ENCODE measurements at places on chromosomes 13 and 19.
A peak's percentile ranks its signal among the peaks of the same experiment; 100 is the strongest.

- no peak for DNase-seq
Measured at GRCh38 chr13:95710313-95710712, 33.4 kb downstream of the DNAJC3 start.

GRCh38 chr13:114020750-114021463, 47.0 kb upstream of the C13orf46 start:
- DNase-seq, result no peak

GRCh38 chr13:100789481-100789880, 114.9 kb upstream of the TMTC4 start:
- DNase-seq, result no peak

DNA sequence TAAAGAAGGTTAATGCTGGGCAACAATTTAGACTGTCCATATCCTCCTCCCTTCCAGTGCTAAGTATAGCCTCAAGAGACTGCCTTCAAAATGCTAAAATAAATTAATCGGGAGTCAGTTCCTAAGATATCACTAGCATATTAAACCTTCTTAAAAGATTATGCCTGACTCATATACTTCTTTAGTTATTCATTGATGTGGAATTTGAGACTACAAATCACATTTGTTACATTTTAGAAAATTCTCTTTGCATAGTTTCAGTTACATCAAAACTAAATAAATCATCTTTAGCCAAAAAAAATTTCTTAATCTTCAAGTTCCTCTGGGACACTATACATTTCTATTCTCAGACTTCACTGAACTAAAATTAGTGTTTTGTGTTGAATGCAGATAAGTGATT, 769.1 kb downstream of the PCDH9 start:
- DNase-seq, result no peak

- no peak for DNase-seq
Measured at GRCh38 chr13:51833980-51834379, 11.0 kb downstream of the TMEM272 start.

GRCh38 chr13:57992416-57992815, 360.9 kb downstream of the PCDH17 start:
- DNase-seq, result no peak

GRCh38 chr19:7916103-7916954, 1.7 kb downstream of the TGFBR3L start:
- DNase-seq, result peak; percentile 68

DNA sequence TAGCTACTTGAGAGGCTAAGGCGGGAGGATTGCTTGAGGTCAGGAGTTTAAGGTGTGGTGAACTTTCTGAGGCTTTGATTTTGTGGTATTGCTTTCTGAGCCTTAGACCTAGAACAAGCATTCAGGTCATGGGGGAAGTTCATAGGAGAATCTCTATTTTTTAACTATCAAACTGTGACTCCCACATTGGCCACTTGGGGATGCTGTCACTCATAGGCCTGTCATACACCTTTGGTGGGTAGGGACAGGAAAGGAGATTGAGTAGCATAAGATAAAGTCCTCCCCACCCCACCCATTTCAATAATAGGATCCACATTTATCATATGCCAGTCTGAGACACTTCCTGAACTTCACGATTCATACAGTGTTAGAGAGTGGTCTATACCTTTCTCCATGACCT, 41.9 kb upstream of the PSG2 start:
- DNase-seq, result no peak

DNA sequence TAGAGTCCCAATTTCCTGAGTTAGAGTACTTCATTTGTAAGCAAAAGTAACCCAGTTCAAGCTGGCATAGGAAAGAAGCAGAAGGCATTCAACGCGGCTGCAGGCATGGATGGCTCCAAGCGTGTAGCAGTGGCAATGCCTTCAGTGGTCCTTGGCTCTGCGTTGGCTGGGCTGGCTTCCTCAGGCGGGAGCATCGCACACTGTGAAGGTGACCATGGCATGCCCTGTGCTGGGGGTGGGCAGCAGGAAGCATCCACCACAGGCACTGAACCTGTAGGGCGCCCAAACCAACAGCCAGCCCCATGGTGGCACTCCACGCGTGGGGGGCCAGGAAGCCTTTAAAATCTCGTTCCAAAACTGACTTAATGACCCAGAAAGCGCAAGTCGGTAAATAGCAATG, 53.6 kb upstream of the SPACA7 start:
- DNase-seq, result no peak

DNA sequence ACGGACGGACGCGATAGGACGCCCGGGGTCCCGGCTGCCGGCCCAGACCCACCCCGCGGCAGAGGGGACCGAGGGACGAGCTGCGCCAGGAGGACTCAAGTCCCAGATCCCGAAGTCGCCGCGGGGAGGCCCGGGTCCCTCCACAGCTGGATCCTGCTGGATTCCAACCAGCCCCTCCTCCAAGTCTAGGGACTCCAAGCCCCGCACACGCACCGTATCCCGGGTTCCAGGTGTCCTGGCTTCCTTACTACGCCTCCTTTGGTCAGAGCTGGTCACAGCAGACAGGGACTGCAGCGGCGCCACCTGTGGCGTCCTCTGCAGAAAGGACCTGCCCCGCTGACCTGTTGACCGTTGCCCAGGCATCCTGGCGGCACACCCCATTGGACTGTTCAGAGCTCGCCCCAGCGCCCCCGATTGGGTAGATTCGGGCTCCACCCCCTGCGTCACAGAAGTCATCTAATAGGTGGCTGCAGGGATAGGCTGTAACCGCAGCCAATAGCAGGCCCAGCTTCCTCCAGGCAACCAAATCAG, 29.0 kb upstream of the ZNF709 start:
- no peak for DNase-seq

DNA sequence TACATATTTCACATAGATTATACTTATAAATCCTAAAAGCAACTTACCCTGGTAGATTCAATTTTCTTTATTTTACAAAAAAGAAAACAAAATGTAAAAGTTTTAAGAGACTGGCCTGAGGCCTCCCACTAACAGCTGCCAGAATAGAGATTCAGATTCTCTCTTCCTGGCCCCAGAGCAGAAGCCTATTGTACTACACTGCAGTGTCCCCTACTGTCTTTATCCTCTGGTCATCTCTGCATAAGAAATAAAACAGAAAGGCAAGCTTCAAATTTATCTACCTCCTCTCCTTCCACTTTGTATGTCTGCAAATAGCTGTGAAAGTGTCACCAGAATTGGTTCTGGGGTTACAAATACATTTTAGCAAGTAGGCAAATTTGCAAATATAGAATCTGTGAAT, 1004.1 kb upstream of the PCDH9 start:
- no peak for DNase-seq

DNA sequence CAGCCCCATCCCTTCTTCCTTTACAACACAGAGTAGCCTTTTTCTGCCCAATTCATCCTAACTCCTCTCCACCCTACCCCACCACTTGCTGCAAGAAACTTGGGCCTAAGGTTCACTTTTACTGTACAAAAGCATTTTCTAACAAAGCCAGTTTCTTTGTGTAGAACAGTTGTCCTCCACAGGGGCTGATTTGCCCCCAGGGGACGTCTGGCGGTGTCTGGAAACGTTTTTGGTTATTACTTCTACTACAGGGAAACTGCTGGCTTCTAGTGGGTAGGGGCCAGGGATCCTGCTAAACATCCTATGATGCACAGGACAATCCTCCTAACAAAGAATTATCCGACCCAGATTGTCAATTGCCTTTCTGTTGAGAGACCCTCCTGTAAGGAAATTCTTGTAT, 7.3 kb upstream of the LMO7 start:
- DNase-seq, result no peak

All from CD4-positive, alpha-beta T cell treated with Interleukin-12 subunit alpha and Interleukin-12 subunit beta, for 1 hour (primary cell).